ENCODE measurements at places on chromosomes 6 and 20.

- DNase-seq, result no peak
Observed at GRCh38 chr6:89346433-89346832, 6.1 kb downstream of the UBE2J1 start.

GRCh38 chr6:144796070-144796469 lies 510.9 kb downstream of the UTRN start:
- DNase-seq, result no peak

DNA sequence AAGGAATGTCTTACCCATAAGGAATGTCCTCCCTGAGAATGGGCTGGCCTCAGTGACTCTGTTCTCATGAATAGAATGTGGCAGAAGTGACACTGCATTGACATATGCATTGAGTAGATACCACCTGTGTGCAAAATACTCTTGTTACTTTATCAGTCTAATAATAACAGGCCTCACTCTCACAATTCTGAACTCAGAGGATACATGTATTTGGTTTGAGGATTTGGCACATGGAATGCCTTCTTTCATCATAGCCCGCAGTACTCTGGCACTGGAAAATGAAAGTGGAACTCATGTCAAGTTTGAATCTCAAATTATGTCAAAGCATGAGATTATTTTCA lies 52.9 kb upstream of the PLCB4 start:
- DNase-seq, result no peak

- no peak for DNase-seq
Observed at GRCh38 chr6:166417285-166417691, 34.5 kb upstream of the MPC1 start.

DNA sequence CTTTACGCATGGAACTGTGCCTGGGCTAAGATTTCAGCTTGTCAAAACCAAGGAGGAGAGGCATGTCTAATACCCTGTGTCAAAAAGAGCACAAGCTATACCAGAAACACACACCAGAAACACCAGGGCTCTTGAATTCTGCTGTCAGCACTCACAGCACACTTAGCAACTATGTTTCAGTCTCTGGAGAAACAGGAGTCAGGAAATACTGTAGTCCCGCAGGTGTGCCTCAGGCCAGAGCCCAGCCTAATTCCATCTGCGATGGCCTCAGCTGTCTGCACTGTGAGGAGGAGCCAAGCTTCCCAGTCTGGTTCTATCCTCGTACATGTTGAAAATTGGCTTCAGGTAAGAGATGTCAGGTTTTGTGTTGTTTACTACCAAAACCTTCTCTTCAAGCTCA lies 31.6 kb downstream of the MTRES1 start:
- DNase-seq, result no peak

DNA sequence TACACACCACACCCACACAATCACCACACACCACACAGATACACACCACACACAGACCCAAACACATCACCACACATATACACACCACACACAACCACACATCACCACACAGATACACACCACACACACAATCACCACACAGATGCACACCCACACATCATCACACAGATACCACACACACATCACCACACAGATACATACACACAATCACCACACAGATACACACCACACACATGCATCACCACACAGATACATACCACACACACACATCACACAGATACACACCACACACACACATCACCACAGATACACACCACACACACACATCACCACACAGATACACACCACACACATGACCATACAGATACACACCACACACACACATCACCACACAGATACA lies 73.2 kb downstream of the GRM4 start:
- no peak for DNase-seq

DNA sequence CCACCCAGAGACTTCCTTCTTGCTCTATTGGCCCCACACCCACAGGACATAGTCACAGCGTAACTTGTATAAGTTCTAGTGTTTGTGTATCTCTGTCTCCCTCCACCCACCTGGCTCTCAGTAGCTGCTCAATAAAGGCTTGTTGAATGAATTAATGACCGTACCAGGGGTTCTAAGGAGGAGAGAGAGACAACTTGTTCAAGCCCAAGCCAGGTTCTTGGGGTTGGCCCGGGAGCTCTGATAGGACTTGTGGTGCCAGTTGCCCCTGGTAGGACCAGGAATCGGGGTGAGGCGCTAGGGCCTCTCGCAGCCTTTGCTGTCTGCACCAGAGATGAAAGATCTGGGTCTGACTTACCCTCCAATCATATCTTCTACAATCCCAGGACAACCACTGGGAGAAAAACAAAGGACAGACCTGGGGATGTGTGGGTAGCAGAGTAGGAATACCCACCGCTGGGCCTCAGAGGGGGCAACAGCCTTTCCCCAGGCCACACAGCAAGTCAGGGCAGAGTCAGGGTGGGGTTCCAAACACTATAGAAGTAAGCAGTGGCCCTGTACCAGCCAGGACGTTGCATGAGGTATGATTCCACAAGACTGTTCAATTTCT lies 5.3 kb upstream of the TGM2 start:
- no peak for DNase-seq

DNA sequence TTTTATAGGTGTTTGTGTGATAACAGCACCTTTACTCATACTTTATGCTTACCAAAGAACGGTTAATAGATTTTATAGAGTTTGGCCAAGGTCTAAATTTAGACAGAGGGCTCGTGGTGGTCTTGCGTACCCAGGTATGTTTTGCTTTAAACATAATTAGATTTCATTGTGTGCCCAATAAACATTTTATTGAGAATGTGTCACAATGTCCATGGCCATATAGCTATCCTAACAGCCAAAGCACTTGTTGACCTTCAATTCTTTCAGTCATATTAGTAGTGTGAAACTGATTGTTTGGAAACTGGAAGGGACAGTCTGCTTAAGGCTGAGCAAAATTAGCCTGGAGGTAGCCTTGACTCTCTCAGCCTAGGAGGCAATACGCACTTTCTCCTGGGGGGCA lies 48.3 kb upstream of the HDGFL1 start:
- no peak for DNase-seq

DNA sequence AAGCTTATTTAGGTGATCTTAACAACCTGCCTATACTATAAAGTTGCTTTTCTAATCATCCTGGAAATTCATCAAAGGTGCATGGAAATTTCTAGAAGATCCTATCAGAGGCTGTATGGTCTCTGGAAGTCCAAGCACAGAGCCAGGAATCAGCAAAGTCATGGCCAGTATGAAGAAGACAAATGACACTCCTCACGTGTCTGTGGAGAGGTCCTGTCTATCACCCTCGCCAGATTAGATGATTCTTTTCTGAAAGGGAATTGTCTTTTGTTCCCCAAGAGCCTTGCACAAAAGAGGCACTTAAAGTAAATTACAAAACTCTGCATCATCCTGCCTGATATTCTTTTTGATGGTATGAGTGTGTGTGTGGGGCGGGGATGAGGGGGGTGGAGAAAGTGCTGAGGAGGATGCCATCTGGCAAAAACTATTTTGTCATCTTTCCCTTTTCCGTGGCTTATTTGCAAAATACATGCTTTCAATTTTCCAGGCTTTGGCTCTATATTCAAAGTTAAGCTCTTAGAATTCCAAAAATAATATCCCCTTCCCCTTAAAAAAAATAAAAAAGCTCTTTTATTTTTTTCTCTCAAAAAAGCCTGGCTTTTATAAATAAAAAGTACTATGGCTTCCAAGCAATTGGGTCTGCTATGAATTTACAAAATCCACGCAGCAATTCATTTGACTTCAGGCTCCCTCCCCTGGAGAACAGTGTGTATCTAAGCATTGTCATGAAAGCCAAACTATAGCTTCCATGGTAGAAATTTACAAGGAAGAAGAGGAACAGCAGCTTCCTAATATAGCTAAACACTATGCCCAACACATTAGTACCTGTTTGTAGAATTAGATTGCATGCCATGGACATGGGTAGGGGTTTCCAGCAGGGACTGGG lies 185.2 kb upstream of the ARG1 start:
- DNase-seq, result no peak

DNA sequence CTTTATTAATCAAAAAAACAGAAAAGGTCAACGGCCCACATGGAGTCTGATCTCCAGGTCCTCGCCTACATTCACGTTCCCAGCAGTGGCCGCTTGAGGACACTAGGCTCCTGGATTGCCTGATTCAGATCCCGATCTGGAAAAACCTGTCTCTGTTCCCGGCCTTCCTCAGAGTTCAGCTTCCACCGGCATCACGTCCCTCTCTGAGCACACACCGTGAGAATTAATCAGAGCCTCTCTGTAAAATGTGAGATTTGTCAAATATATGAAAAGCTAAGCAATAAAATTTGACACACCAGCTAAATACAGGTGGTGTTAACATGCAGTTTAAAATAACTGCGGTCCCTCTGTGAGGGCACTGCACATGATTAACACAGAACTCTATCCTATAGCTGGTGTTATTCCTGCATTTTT lies 122.8 kb upstream of the COL21A1 start:
- peak; percentile 61 for DNase-seq

DNA sequence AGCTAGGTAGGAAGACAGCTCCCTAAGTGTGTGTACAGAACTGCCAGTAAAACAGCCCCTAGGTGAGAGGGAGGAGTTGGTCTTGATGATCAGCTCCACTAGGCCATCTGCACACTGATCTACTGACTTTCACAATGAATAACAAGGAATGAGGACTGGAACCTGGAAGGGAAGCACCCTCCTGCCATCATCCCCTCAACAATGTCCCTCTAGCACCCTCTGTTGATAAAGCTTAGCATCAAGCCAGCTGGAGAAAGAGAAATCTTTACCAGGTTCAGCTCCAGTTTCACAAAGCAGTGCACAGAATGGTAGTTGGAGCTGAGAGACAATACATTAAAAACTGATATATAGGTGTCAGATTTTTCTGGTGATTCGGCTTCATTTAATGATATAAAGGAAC lies 57.2 kb upstream of the IRAK1BP1 start:
- DNase-seq, result peak; percentile 16

DNA sequence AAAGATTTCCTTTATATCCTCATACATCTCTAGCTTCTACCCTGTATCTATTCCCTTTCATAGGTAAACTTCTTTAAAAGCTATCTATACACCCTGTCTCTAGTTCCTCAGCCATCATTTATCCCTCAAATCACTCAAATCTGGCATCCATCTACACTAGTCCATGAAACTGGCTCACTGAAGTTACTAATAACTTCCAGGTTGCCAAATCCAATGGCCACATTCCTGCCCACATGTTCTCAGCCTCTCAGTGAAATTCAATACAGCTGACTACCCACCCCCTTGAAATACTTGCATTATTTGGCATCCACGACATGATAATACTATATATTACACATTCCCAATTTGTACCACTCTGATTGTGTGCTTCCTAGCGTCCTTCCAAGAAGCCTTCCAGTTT lies 8.7 kb downstream of the REPS1 start:
- DNase-seq, result no peak

- no peak for DNase-seq
Observed at GRCh38 chr6:46269447-46270229, 98.9 kb upstream of the ENPP5 start.

DNA sequence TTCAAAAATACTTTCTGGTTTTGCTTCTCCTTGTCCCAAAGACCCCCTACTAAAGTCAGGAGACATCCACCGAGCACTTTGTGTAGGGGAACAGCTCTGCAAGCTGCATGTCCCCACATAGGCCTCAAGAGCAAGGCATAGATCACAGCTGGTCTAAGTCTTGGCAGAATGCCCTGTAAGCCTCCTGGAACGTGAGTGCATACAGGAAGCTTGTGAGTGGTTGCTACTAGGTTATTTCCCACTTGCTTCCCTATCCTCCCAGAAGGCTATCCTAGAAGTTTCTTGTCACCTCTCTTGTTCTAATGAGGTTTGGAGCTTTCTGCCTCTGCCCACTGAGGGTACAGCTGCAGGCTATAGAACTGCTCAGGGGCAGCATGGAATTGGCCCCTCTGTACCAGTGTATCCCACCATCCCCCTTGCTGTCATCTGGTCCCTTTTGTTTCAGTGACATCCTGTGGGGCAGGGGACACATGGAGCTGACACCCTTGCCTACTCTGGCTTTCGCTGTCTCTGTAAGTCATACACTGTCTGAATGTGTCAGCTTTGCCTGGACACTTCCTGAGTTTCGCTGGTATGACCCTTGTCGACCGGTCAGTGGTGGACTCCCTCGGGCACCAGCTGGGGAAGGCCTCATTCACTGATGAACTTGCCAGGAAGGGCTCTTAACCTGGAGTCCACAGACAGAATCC lies 35.6 kb upstream of the KCNK16 start:
- DNase-seq, result peak; percentile 23

DNA sequence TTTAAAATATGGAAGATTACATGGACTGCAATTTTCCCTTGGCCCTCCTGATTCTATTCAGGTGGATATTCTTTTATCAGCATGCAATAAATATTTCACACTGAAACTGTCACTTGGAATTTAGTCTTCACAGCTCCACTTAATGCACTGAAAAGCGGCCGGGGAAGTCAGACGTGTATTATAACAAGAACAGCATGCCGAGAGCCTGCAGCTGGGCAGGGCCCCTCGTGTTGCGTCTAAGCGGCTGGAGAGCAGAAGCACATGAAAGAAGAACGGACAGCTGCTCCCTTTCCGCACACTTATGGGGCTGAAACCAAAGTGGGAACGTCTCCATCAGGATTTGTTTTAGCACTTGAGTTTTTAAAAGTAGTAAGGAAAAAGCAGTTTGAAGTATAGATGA lies 57.2 kb downstream of the LYRM4 start:
- no peak for DNase-seq

DNA sequence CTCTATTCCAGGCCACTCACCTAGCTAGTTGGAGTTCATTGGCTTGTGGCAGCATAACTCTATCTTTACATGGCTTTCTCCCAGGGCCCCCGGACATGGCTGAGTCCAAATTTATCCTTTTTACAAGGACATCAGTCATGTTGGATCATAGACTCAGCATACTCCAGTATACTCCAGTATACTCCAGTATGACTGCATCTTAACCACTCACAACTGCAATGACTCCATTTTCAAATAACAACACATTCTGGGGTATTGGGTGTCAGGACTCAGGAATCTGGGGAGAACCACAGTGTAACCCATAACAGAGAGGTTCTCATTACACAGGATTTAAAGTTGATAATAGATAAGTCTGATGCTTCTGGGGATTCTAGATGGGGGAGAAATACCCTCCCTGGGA lies 53.8 kb upstream of the TSHZ2 start:
- no peak for DNase-seq

GRCh38 chr20:15866916-15867730 lies 706.1 kb downstream of the KIF16B start:
- no peak for DNase-seq

Measured in fibroblast of the conjunctiva (primary cell).